ENCODE measurements at places on chromosomes 16 and 17.

DNA sequence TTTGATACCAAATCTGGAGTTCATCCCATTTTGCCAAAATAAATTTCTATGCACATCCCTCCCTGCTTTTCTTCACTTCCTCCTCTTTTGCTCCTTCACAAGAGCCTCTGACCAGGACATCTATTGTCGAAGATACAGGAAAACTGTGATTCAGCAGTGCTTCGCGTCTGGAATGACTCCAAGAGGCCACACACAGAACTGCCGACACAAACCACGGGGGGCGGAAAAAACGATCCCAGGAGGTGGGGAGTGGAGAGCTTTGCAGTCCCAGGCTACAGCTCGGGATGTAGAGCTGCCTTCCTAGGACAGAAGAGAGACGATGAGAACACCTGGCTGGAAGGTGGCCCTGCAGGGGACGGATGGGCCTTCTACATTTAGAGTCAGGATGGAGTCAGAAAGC is 102.8 kb downstream of the XYLT1 start:
- DNase-seq: no peak

DNA sequence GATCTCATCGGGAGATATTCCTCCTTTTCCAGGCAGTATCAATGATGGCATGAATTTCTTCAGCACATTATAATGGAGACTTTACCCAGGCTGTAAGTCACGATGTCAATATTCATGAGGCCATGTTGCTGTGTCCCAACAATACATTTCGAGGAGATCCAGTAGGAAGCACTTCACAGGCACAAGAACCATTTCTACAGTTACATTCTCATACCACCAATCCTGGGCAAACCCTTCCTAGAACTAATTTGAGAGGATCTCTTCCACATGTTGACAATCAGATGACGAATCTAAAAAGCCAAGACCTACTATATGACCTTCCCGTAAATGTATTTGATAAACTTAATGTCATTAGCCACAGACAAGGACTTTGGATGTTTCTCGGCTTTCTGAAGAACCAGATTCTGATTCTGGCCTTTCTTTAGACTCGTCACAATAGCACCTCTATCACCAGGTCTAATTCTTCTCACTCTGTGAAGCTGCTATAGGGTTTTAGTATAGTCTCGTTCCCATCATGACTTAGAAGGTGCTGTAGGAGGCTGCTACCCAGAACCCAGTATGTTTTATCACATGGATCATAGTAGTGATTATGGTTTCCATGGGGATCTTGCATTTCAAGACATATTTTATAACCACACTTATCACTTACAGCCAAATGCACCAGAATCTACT is 40.2 kb downstream of the C16orf87 start:
- no peak for DNase-seq

GRCh38 chr17:65163990-65164495 is 26.9 kb downstream of the RGS9 start:
- no peak for DNase-seq

DNA sequence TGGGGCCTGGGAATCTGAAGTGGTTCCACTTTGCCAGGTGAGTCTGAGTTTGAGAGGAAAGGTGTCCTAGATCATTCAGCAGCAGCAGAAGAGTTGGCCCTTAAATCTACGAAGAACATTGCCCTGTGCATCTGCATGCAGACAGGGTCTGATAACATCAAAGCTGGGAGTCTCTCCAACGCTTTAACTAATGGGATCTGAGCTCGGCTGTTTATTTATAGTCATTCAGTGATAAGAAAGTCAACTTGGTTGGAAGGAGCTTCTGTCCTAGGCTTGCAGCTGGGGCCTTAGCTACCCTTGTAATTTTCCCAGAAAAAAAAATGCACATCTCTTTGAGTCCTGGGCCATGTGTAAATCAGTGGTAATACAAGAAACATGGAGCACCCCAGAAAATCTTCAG is 418.0 kb upstream of the HSBP1 start:
- no peak for DNase-seq

DNA sequence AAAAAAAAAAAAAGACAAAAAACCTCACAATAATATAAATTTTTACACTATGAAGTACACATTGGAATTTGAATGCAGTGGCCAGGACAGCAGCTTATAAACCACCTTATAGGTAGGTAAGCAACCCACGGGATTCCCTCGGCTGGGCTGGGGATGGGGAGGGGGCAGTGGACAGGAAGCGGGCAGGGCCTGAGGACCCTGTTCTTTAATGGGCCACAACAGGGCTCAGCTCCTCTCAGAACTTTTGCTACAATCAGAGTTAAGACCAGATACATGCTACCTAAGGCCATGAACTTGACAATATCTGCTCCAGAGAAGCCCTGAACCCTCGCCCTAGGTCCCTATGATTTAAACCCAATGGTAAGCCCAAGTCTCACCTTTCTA is 25.1 kb downstream of the STAT5A start:
- DNase-seq: no peak

- DNase-seq: no peak
These were observed 104.0 kb downstream of the TMEM132E start for GRCh38 chr17:34683390-34683789.

DNA sequence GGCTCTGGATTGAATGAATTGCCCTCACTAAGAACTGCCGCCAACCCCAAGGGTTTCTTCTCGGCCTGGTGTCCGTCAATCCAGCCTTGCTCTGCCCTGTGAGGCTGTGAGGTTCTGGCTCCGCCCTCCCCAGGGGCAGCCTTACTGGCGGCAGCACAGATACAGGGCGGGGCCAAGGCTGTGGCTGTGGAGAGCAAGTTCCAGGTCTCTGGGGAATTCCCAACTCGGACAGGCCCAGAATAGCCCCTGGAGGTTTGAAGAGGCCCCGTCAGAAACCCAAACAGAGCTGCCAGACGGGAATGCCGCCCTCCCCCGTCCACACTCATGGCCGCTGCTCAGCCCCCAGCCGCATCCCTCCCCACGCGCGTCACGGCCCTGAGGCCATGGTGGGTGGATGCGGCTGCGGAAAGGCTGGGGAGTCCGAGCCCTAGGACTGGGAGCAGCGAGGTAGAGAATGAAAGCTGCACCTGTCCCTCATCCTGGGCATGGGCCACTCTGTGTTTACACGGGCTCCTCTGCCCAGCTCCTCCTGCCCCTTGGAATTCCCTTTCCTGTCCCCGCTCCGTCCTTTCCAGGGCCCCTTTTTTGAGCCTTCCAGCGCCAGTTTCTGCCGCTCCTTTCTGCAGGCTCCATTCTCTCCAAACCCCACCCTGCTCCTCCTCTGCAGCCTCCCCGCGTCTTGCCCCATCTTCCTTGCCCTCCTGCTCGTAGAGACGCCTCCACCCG is 660 bp upstream of the PRRT2 start:
- peak; percentile 96 for DNase-seq

DNA sequence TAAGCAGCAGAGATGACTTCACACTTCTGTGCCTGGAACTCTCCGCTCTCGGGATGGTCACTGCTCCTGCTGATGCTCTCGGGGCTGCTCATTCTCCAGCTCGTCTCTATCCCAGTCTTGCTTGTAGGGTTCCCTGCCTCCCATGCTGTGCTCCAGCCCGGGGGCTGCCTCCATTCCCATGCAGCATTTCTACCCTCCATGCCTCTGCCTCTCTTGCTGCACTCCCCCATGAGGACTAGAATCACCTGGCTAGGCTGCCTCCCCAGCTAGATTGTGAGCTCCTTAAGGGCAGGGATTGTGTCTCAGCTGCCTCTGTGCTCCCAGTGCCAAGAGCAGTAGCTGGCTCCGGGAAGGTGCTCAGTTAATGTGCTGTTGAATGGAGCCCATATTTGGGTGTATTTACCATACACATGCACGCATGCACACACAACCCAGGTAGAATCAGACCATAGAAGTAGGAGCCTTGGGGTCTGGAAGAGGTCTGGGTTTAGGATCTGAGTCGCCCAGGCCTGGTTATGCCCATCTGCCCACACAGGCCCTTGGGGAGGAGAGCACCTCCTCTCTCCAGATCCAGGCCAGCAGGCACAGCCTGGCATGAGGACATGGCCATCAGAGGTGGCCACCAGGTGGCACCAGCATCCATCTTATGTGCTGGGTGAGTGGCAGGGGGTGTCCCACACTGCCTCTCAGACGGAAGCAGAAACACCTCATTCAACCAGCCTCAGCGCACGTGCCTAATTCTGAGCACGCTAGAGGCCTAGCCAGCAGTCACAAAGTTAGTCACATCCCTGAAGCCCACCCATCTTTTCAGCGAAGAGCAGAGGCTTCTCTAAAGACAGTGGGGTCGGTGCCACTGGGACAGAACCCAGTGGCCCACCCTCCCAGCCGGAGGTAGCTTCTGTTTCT is 9.3 kb downstream of the GIT1 start:
- DNase-seq: peak; percentile 85

GRCh38 chr17:41796121-41796895 is 9.8 kb upstream of the JUP start:
- DNase-seq: no peak

- DNase-seq: no peak
These were observed 1.4 kb downstream of the NFAT5 start for GRCh38 chr16:69566981-69567680.

GRCh38 chr17:19005137-19005773 is 691 bp upstream of the FAM83G start:
- no peak for DNase-seq

DNA sequence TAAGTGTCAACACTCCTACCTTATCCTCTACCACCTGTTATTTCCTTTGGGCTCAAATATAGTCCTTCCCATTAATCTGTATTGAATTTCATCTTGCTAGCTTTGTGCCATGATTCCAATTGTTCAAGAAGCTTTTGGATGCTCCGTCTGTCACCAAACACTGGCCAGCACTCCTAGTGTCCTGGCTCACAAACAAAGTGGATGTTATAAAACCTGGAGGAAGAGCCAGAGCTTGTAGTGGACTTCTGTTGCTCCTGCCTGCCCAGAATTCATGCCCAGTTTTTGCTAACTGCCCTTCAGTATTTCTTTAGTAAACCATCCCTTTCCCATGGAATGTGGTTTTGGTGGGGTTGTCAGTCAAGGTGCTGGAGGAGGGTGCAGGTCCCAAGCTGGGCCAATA is 77.2 kb upstream of the HS3ST2 start:
- peak; percentile 2 for DNase-seq

GRCh38 chr17:61314368-61315078 is 85.1 kb upstream of the TBX2 start:
- DNase-seq: peak; percentile 53

DNA sequence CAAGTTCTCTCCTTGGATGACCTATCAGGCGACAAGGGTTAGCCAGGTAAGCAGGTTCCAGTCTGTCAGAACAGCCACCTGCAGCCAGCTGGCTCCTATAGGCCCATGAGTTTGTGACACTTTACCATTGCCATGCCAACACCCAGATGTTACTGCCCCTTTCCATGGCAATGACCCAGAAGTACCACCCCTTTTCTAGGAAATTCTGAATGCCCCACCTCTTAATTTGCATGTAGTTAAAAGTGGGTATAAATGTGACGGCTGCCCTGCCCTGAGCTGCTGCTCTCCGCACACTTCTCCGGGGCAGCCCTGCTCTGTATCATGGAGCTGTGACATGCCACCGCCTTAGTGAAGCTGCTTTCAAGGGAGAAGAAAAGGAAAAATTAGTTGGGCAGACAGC is 10.0 kb upstream of the SECTM1 start:
- no peak for DNase-seq

GRCh38 chr17:1606352-1606985 is 22.2 kb downstream of the SLC43A2 start:
- no peak for DNase-seq

- DNase-seq: no peak
These were observed 23.4 kb downstream of the ADAT1 start for GRCh38 chr16:75599452-75600277.

DNA sequence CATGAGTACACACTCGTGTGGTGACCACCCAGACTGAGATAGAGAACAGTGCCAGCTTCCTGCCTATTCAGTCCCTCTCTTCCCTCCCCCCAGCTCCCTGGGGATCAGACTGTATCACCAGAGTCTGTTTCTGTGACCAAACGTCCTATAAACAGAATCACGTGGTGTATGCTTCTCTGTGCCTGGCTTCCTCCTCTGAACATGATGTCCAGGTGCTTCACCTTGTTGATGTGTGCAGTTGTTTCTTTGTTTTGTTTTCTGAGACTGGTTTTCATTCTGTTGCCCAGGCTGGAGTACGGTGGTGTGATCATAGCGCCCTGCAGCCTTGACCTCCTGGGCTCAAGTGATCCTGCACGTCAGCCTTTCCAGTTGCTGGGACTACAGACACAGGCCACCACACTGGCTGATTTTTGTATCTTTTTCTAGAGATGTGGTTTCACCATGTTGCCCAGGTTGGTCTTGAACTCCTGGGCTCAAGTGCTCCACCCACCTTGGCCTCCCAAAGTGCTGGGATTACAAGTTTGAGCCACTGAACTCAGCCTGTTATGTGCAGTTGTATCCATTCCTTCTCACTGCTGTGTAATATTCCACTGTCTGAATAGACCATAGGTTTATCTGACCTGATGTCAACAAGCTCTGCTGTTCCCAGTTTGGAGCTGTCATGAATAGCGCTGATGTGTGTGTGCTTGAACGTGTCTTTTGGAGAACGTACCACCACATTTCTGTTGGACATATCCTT is 28.9 kb upstream of the PRM1 start:
- DNase-seq: no peak

DNA sequence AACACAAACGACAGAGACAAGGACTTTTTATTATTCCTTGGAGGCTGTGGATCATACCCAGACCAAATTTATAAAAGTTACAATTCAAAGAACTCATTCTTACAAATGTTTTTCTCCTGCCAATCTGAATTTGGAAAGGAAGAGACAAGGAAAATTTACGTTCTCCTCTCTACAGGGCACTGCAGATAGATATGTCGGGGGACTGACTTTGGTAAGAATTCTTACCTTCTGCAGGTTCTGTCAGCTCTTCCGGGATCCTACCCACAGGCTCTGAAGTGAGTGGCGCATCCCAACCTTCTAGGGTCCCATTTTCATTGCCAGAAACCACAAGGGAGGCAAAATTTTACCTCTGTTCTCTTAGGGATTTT is 2.2 kb upstream of the SLFN12L start:
- DNase-seq: no peak

GRCh38 chr17:63960430-63960829 is 12.3 kb downstream of the SCN4A start:
- no peak for DNase-seq

- DNase-seq: no peak
These were observed 107.1 kb downstream of the USP22 start for GRCh38 chr17:20935740-20936139.

DNA sequence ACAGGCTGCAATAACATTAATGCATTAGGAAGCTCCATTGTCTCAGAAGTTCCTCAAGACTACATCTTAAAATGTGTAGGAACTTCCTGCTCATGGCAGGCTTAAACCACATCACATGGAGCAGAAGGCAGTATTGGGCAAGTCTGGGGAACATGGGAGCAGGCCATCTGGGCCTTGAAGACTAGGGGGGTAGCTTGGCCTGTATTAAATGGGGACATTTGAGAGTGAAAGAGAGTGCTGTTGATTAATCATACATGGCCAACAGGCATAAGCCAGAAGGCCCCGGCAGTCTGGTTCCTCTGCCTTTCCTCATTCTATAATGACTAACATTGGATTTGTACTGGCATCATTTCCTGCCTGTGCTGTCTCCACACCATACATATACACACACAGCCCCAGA is 25.2 kb upstream of the SLC5A11 start:
- DNase-seq: no peak

GRCh38 chr17:49635121-49635520 is 42.8 kb downstream of the SPOP start:
- DNase-seq: no peak
